ENCODE measurements at places on chromosomes 6 and 20. TPM values are rescaled to one million over a fixed set of nuclear protein-coding genes. Genes with fewer than 3 reads are reported as not detected.

The C4A gene
- total RNA-seq = 0.96 TPM

The GABRR1 gene
- total RNA-seq = not detected

The DEFB132 gene
- not detected for total RNA-seq

The EEF1A2 gene
- total RNA-seq = 17.6 TPM

The HTR1B gene
- 0.68 TPM for total RNA-seq

The MCCD1 gene
- not detected for total RNA-seq

The SNAI1 gene
- 1.7 TPM for total RNA-seq

The BLTP3A gene
- 4.4 TPM for total RNA-seq

Data from RPMI7951 (cell line).